CD4-positive, alpha-beta T cell treated with Interleukin-15 for 1 hour (primary cell): ENCODE measurements at places on chromosomes 11 and 22.

GRCh38 chr22:24026733-24027132 lies 15.6 kb downstream of the CABIN1 start:
- no peak for DNase-seq

- no peak for DNase-seq
Observed at GRCh38 chr11:30878400-30878799, 292.2 kb upstream of the MPPED2 start.

GRCh38 chr11:2586087-2586792 lies 113.6 kb downstream of the KCNQ1OT1 start:
- no peak for DNase-seq

DNA sequence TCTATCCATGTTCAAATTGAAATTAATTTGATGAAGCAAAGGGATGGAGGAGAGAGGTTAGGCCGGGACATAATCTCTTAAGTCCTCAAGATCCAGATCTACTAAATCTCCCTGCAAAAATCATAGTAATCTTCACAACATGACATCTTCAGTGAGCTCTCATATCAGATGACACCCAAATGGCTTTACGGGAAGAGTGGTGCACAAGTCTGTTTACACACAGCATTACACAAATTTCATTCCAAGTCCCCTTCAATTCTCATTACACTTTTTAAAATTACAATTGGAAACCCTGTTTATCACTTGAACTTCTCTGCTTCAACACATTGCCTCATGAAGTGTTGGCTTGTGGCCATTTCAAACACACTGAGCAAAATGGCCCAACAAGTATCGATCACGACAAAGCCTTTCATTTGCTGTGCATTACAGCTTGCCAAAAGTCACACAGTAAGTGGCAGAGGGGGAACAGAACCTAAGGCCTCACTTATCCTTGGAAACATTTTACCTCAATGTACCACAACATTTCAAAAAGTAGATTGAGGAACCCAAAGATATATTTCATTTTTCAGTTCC lies 17.9 kb upstream of the TPH1 start:
- DNase-seq = no peak

DNA sequence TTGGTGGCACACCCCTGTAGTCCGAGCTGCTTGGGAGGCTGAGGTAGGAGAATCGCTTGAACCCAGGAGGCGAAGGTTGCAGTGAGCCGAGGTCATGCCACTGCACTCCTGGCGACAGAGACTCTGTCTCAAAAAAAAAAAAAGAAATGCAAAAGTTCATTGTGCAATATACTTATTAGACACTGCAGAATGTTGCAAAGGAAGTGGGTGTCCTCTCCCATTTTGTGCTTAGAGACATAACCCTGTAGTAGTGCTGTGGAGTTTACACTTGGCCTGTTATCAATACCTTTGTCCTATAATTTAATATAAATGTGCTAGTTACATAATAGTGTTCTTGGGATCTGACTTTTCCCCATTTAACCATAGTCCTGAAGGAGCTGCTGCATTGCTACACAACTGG lies 9.4 kb downstream of the BCL2L13 start:
- no peak for DNase-seq

DNA sequence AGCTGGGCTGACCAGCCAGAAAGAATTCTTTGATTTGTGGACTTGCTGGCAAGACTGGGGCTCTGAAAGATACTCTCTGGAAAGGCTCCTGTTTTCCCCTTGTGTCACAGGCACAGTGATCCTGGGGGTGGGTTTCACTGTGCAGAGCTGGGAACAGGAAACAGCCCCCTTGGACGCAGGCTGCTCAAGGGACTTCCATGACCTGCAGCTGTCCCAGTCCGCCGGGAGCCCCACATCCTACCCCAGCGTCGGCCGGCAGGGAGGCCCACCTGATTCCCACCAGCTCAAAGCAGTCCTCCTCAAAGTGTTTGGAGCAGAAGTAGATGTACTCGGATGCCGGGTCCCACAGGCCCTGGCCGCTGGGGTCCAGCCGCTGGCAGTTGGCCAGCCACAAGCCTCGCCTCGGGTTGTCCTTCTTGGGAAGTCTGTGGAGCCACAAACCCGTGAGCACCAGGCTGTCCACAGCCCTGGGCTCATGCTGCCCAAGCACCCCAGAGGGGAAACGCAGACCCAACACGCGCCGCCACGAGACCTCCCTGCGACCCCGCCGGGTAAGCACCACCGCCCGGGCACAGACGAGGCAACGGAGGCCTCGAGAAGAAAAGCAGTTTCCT lies 824 bp downstream of the THAP7 start:
- DNase-seq = no peak

GRCh38 chr11:65546217-65546958 lies 11.8 kb downstream of the LTBP3 start:
- peak; percentile 98 for DNase-seq

DNA sequence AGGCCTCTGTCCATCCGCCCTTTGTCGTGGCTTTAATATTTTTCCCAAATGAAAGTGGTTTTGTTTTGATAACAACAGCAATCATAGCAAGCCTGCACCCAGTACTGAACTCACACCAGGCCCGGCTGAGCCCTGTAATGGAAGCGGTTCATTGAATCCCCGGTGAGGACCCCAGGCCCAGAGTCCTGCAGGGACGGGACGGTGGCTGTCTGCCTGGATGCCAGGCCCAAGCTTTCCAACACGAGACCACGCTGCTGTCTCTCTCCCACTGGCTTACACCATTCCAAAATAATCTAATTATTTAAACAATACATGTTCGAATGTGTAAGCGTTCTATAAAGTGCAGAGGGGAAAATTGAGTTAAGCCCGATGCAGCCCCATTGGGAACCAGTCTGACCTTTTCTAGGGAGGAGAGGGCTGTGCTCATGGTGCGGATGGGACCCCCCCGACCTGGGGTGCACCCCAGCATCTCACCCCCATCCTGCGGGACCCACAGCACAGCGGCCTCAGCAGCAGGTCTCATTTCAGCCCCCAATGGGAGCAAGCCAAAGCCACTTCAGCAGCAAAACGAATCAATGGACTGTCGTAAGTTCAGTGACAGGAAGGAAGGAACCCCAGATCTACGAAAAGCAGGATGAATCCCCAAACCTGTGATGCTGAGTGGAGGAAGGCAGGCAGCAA lies 1046.9 kb downstream of the BRD1 start:
- DNase-seq = no peak

- DNase-seq = no peak
Observed at GRCh38 chr11:110529043-110529442, 99.3 kb downstream of the FDX1 start.

- no peak for DNase-seq
Observed at GRCh38 chr11:36455658-36456111, 54.4 kb downstream of the TRAF6 start.

DNA sequence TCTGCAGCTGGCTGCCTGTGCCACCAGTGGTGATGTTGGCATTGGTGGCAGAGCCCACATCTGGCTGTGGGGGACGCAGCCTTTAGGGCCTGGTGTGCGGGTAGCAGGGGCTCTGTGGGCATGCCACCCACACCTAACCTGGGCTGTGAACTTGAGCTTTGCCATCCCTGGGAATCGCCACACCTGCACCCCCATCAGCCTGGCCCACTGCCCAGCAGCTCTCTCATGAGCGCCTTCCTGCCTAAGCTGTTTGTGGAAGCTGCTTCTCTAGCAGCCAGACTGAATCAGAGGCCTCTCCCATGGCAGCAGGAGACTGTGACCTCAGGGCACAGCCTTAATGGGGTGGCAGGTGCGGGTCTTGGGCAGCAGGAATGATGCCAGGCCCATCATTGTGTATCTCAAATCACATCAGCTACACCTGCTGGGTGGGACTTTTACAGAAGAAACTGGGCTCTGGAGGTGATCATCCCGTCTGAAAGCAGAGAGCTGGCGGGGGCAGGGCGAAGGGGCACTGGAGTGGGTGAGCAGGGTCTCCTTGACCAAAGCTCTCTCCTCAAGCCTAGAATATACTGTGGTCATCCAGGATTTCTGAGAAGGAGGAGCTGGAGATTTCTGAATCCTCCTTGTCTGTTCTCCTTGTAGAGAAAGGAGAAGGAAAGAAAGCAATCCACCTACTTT lies 17.8 kb upstream of the CARS1 start:
- no peak for DNase-seq

DNA sequence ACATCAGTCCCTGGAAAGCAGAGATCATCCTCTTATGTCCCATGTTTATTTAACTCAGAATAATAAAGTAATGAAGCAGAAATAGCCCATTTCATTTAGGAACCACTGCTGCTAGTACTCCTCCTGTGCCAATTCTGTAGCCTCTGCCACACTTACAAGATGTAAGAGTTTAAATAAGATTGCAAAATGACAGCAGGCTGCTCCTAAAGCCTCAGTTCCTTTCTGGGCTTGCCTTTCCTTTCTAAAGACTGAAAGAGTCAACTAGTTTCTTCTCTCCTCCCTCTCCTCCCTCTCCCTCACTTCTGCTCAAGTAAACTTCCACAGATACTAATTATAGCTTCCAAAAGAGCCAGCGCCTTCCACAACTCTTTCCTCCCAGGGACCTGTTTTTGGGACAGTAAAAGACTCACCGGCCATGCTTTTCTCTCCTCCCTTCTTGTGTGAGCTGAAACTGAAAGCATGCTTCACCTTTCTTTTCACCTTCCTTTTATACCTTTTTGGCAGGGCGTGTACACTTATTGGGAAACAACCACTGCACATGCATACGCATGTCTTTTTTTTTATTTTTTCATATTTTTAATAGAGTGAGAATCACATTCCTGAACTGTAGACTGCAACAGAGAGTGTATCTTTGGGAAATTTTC lies 26.1 kb upstream of the CARD16 start:
- DNase-seq = no peak

GRCh38 chr11:10447445-10447844 lies 7.6 kb upstream of the AMPD3 start:
- no peak for DNase-seq

DNA sequence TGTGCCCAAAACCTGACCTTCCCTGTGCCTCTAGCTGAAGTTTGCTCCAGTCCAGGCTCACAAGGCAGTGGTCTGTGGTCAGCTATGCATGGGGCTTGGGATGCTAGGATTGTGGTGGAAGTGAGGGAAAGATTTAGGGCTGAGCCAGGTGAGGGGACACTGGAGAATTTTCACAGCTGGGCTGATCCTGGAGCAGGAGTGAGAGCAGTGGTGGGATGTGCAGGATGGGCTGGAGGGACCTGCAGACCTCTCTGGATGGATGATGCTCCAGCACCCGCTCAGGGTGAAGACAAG lies 23.9 kb upstream of the KDM2A start:
- DNase-seq = no peak

DNA sequence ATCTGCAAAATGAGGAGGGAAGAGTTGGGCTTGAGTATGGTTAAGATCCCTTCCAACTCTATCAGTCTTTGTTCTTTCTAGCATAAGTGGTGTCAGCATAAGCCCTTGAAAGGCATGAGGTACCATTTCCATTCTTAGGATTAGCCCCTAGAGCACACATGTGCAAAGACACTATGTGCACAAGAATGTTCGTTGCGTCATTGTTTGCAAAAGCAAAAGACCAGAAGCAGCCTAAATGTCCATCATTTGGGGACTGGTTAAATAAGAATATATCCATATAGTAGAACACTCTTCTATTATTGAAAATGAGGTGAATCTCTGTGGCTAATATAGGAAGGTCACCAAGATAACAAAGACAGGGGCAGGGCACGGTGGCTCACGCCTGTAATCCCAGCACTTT lies 10.0 kb upstream of the KCTD14 start:
- DNase-seq = no peak

- no peak for DNase-seq
Observed at GRCh38 chr11:130470832-130471706, 22.6 kb downstream of the ADAMTS15 start.

DNA sequence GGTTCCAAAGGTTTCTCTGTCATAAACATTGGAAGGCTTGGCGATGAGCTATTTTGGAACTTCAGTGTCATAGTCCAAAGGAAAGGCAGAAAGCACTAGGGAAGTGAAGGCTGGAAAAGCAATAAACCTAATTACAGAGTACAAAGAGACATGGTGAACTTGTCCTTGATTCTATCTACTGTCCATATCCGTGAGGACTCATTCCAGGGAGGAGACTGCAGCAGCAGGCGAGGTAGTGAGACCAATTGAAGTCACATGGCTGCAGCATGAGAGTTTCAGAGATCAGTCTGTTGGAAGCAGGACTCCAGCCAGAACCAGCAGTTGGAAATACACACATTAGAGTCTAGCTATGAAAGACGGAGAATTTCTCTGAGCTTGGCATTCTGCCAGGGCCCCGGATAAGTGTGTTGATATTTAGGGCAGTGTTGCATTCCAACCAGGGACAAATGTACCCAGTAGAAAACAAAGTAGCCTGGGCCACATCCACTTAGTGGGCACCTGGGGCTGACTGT lies 54.1 kb upstream of the ARHGAP42 start:
- DNase-seq = no peak

DNA sequence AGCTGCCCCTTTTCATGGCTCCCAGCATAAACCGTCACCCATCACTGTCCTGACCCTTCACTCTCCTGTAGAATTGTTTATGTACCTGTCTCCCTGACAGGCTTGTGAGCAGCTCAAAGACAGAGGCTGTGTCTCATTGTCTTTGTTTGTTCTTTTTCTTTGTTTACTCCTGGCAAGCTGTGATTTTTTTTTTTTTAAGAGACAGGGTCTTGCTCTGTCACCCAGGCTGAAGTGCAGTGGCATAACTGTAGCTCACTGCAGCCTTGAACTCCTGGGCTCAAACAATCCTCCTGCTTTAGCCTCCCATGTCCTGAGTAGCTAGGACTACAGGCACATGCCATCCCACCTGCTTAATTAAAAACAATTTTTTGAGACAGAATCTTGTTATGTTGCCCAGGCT lies 9.7 kb downstream of the ARHGAP1 start:
- no peak for DNase-seq

- no peak for DNase-seq
Observed at GRCh38 chr11:6320411-6321155, at the start of gene CAVIN3. Gene CAVIN3 (minus strand): TSS chr11:6320501. CDS start chr11:6320476, 25 bp downstream.

DNA sequence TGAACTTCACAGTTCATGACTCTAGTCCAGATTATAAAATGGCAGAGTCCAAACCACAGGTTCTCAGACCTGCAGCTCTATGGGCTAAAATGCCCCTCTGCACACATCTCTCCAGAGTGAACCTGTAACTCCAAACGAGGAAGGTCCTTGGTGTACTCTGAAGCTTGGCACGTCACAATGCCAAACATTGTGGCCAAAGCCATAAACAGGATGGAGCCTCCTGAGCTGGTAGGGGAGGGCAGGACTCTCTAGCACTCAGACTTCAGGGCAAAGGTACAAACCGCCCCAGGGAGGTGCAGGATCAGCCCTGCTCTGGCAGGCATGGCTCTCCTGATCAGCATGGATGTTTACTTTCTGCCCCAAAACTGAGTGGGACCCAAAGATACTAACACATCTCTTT lies 2.3 kb downstream of the SCUBE2 start:
- no peak for DNase-seq

- DNase-seq = no peak
Observed at GRCh38 chr11:124717421-124717785, 22.3 kb upstream of the NRGN start.
